ENCODE measurements at places on chromosomes 12 and 14.

DNA sequence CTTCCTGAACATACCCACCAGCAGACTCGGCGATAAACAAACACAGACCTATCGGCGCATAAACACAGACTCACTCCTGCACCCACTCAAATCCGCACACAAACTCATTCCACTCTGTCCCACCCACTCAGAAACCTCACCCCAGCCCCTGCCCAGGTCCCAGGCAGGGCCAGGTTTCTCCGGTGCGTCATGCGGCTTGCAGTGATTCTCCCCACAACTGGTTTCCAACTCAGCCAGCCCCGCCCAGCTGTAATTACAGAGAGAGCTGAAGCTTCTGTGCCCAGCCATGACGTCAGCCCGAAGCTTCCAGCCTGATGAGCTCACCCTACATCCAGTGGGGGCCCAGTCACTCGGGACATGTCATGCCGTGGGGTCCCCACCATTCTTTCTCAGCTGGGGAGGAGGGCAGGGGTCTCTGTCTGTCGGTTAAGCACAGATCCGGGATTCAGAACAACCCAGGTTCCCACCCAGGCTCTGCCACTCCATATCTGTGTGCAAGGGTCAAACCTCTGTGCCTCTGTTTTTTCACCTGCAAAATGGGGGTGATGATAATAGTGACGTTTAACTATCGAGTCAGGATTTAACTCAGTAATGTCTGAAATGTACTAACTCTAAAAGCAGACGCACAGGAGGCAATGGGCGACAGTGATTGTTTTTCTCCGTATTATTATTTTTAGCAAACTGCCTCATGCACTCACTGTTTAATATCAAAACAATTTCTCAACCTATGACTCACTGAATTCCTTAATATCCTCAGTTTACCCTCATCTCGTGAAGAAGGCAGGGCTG lies 2.3 kb upstream of the HSPB8 start:
- DNase-seq, result peak; percentile 90

GRCh38 chr12:12327802-12328201 lies 22.2 kb downstream of the MANSC1 start:
- no peak for DNase-seq

DNA sequence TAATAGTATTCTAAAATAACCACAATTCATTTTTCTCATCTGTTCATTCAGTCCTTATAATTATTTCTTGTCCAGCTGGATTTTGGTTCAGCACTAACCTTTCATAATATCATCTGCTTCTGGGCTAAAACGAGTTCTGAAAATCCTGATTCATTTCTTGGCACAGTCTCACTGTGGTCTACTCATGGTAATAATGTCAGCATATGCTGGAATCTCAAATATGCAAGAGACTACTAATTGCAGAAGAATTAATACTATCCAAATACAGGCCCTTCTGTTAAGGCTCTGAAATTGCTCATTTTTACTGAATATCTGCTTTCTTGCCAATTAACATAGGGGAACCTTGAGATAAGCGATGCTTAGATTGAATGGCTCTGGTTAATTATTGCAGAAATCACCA lies 597.1 kb downstream of the RPL10L start:
- DNase-seq, result no peak

GRCh38 chr14:36580856-36581831 lies 1.3 kb downstream of the NKX2-8 start:
- DNase-seq, result peak; percentile 37

- no peak for DNase-seq
Observed at GRCh38 chr12:2939191-2939590, 20.0 kb upstream of the TEAD4 start.

All from femur (tissue), 1 donor.